ENCODE measurements at places on chromosomes 3 and 15. TPM values are rescaled to one million over a fixed set of nuclear protein-coding genes. Genes with fewer than 3 reads are reported as not detected.

Gene RASL12
- under 0.01 TPM for total RNA-seq

Gene MEIS2
- 50.3 TPM for total RNA-seq

Gene MCTP2
- 8.6 TPM for total RNA-seq

Gene FEZF2
- total RNA-seq, result not detected

Gene GHSR
- total RNA-seq, result not detected

Gene C3orf85
- total RNA-seq, result not detected

Gene ANKRD34C
- total RNA-seq, result not detected

Gene HIGD2B
- total RNA-seq, result not detected

Gene GALNT15
- 14.7 TPM for total RNA-seq

Gene CD86
- not detected for total RNA-seq
